NCI-H2171 (cell line): ENCODE measurements at places on chromosomes 3 and 15.

GRCh38 chr3:180335050-180335449 lies 266.9 kb upstream of the TTC14 start:
- no peak for DNase-seq

DNA sequence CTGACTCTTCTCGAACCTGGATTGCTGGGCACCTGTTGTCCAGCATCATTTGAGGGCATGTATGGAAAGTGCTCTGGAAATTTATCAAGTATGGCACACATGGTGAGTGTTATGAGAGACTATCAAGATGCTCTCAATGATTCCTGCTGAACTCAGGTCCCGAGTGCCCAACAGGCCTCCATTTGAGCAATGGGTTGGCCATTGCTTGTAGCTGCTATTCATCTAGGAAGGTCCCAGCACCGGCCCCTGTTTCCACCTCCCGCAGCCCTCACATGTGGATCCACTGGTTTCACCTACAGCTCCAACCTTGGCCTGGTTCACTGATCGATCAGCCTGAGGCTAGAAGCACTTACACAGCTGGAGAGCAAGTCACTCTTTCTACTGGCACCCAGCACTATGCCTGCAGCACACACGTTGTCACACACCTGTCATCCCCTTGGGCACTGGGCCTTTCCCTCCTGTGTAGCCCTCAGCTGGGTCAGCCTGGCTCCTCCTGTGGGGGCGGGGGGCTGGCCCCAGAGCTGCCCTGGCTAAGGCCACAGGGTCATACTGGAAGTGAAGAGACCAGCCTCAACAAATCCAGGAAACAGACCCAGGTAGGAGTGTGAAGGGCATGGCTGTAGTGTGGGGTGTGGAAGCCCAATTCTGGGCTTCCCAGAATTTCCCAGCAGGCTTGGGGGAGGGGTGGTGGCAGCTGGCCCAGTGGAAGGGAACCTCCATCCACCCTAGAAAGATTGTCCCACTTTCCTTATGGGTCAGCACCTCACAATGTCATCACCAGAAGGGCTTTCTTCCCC lies 41.7 kb upstream of the SMAD3 start:
- no peak for DNase-seq

GRCh38 chr3:116833202-116833601 lies 123.6 kb downstream of the TUSC7 start:
- no peak for DNase-seq

- no peak for DNase-seq
Observed at GRCh38 chr3:11637901-11638458, 5.7 kb downstream of the VGLL4 start.

DNA sequence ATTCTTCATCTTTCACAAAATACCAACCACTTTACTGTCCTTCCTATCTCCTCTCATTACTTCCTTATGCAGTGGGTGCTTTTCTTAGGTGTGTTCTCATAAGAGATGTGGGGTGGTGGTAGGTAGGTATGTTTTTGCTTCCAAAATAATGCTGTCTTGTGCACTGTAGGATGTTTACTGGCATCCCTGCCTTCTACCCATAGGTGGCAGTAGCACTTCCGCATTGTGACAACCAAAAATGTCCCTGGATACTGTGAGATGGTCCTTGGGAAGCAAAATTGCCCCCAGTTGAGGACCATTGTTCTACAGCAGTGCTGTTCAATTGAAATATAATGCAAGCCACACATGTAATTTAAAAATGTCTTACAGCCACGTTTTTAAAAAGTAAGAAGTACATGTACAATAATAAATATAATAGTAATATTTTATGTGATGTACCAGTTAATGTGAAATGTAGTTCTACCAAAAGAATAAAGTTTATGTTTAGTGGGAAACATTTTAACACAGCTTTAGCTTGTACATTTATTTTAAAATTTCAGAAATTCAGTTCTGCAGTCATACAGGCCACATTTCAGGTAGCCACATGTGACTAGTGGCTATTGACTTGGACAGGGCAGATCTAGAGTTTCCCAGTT lies 75.2 kb downstream of the NEO1 start:
- DNase-seq: no peak

GRCh38 chr3:188031121-188031520 lies 122.8 kb upstream of the LPP start:
- no peak for DNase-seq

DNA sequence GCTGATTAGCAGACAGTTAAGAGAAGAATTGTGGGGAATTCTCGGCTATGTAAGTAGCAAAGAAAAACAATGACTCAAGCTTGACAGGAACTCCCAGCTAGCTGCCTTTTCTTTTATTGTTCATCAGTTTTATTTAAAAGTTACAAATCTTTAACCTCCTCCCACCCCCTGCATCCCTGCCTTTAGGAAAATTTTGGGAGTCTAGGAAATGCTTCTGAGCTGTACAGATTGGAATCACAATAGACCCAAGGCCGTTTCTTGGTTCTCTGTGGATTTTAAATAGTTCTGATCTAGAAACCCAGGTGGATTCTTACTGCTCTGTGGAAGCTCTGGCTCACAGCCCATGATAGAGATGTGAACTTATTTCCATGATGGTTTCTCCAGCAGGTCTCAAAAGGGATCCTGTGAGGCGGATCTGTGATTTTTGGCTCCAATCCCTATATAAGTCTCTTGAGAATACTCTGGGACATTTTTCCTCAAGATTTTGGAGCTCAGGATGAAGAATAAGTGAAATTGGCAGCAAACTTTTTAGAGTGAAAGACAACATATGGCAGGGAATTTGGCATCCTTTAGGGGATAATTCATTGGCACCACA lies 312.3 kb downstream of the EPHA3 start:
- DNase-seq: no peak
